ENCODE measurements at places on chromosomes 2 and 18.

DNA sequence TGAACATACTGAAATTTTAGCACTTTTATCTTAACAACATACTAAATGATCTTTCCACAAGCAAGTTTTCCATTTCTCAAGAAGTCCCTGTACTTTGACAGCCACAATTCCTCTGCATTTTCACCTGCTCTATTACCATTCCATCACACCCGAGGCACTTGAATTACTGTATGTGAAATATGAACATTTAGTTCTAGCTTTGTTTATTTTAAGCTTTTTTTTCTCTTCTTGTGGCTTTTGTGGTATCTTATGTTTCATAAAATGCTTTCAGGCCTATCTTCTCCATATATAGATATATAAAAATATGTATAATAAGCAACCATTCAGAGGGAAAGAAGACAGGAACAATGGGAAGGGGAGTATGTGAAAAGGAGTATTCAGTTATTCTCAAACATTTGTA, 693.9 kb downstream of the SATB2 start:
- no peak for DNase-seq

- no peak for DNase-seq
Observed at GRCh38 chr2:5501807-5502206, 190.4 kb upstream of the SOX11 start.

- no peak for DNase-seq
Observed at GRCh38 chr2:205024822-205025518, 479.7 kb downstream of the PARD3B start.

DNA sequence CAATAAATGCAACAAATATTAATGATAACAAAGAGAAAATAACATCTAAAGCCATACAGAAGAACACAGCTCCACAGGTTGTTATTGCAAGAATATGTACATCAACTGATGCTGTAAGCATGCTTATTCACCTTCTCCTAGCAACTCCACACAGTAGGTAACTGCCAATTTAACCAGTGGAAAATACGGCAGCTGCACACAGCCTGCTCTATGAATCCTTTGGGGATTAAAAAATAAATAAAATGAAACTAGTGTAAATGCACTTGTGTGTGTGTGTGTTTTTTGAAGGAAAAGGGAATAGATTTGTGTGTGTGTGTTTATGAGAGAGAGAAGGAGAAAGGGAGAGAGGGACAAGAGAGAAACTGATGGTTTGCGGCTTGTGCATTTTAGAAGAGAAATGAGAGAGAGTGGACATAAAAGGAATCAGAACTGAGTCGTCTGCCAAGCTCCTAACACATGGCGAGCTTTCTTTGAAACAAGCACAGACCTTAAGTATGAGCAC, 96.2 kb upstream of the PDE1A start:
- DNase-seq: no peak

DNA sequence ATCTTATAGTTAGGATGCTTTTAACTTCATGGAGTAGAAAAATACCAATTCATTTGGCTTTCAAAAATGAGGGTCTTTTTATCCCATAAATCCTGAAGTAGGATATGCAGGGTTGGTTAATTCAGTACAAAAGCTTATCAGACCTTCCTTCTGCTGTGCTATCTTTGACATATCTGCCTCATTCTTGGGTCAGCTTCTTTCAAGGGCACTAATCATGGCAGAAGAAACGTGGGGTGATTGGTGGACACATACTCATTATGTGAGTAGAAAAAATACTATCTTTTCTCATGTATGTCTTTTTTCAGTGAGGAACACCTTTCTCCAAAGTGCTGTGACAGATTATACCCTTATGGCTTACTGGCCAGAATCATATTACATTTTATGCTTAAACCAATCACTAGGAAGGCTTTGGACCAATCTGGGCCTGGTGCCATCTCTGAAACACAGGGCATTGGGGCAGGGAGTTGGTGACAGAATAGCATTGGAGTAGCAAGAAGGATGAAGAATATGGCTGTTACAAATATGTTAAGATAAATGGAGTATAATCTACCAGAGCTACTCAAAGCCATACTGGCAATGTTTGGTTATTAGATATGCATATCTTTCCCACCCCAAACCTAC, 10.1 kb downstream of the UGP2 start:
- DNase-seq: no peak

DNA sequence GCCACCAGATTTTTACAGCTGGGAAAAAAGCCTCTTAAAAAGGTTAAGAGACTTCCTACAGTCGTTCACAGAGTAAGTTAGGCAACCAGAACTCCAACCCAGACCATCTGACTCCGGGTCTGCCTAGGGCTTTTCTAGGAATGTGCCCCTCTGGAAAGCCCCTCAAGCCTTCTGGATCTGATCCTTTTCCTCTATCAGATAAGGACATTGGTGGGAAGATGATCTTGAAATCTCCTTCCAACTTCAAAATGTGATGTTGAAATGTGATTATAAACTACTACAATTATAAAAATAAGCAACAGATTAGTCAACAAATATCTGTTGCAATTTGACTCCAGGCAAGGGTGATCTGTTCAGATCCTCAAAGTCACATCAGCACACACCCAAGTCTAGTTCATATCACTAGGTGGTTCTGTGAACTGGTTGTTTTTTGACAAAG, 270.4 kb downstream of the ARHGAP15 start:
- no peak for DNase-seq

GRCh38 chr2:106065983-106066820, 127.9 kb downstream of the UXS1 start:
- DNase-seq: no peak

- DNase-seq: no peak
Observed at GRCh38 chr2:74921236-74921736, 37.2 kb upstream of the POLE4 start.

GRCh38 chr18:78427081-78427480, 552.5 kb upstream of the SALL3 start:
- no peak for DNase-seq

DNA sequence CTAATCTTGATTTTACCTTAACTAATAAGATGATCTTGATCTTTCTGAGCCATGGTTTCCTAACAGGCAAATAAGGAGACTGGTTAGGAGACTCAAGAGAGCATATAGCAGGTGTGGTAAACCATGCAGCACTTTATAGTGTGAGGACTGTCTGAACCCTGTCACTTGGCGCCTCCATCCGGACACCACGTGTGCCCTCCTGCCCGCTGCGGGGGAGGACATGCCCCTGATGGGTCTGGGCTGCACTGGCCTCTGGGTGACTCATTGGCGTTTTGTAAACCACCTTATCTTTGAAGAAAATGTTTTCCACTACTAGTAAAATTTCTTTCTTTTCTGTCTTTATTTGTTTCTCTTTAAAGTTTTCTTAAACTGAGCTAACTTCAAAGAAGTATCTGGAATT, 131.1 kb downstream of the FMNL2 start:
- DNase-seq: no peak

- DNase-seq: no peak
Observed at GRCh38 chr2:205915130-205915524, 170.8 kb downstream of the INO80D start.

DNA sequence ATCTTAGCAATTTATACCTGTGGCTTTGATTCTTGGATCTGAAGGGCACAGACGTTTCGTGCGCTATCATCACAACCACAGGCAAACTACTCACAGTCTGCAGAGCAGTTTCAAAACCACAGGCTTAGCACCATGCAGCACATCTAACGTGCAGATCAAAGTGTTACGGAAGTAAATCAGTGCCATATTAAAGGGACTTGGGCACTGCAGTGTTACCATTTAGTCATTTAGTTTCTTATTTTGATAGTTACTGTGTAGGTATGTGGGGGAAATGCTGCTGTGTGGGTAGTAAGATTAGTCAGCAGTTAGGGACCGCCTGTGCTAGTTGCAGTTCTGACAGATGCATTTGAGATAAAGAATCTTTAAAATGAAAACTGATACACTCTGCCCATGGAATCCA, 384.0 kb downstream of the NBAS start:
- DNase-seq: peak; percentile 38

- DNase-seq: no peak
Observed at GRCh38 chr2:232347369-232347768, 31.2 kb upstream of the ALPP start.

DNA sequence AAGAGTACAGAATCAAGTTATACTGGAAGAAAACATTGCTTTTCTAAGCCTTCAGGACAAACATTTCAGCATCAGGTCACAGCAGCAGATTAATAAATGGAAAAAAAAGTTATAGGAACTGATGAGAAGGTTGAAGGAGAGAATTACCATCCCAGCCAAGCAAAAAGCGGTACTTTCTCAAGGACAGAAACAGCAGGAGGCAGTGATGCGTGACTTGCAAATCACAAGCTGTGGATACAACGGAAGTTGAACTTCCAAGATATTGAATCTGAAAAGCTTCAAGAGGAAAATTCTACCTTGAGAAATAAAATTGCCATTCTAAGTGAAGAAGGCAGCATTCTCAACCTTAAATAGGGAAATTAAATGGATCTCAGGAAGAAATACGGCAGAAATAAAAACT, 18.5 kb upstream of the SERPINB12 start:
- no peak for DNase-seq

GRCh38 chr2:105038383-105039061, 653 bp downstream of the MRPS9 start:
- peak; percentile 2 for DNase-seq

GRCh38 chr2:191574232-191574631, 103.7 kb upstream of the NABP1 start:
- no peak for DNase-seq

- no peak for DNase-seq
Observed at GRCh38 chr18:6730416-6731221, 1.1 kb downstream of the ARHGAP28 start.

DNA sequence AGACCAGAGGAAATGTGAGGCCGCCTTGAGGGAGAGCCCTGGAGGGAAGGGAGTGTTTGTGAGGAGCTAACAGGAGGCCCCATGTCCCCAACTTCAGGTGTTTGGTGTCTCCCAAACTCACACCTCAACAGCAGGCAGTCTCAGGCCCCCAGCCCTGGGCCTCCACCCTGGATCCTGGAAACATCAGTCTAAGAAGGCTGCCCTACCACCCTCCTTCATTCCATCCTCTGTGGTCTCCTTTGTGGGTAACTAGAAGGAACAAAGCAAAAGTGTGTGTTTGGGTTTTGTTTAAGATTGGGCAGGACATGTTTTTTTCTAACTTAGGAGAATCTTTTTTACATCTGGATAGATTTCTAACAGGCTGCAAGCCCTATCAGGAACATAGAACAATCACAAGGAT, 404.3 kb downstream of the BCL11A start:
- DNase-seq: no peak

GRCh38 chr2:106982350-106982749, 96.4 kb upstream of the ST6GAL2 start:
- DNase-seq: no peak

- DNase-seq: no peak
Observed at GRCh38 chr2:236840215-236840614, 245.5 kb upstream of the COPS8 start.

DNA sequence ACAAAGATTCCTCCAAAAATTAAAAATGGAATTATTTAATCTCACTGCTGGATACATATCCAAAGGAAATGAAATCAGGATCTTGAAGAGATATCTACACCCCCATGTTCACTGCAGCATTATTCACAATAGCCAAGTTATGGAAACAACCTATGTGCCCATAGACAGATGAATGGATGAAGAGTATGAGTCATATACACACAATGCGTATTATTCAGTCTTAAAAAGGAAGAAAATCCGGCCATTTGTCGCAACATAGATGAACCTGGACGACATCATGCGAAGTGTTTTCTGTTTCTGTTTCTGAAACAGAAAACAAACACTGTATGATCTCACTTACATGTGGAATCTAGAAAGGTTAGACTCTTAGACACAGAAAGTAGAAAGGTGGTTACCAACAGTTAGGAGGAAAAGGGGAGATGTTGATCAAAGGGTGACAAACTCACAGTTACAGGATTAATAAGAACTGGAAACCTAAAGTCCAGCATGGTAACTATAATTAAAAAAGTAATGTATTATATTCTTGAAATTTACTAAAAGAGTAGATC, 87.8 kb upstream of the ERBB4 start:
- no peak for DNase-seq

- DNase-seq: no peak
Observed at GRCh38 chr2:209663656-209664055, 108.0 kb upstream of the UNC80 start.

DNA sequence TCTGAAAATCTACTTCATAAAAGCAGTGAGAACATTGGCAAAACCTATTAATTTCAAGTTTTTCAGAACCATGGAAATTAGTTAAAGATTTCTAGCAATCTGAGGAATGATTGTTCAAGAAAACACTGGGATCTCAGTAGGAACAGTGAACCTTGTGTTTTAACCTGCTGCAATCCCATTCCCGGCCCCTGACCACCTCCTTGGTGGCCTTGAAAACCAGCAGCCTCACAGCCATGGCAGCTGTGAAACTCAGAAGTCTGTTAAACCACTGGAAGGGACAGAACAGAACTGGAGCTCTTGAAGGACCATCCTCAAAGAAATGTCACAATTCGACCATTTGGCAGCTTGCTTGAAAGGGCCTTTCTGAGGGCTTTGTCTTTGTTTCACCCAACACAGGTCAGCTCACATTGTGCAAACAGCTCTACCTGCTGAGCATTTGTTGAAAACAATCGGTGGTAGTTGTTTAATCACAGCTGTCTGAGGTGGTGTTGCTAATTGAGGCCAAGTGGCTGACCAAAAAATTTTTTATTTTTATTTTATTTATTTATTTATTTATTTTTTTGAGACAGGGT, 25.8 kb downstream of the NEDD4L start:
- DNase-seq: no peak

- no peak for DNase-seq
Observed at GRCh38 chr18:2956056-2956455, 56.9 kb downstream of the LPIN2 start.

- no peak for DNase-seq
Observed at GRCh38 chr2:20578895-20579825, 71.7 kb downstream of the HS1BP3 start.

DNA sequence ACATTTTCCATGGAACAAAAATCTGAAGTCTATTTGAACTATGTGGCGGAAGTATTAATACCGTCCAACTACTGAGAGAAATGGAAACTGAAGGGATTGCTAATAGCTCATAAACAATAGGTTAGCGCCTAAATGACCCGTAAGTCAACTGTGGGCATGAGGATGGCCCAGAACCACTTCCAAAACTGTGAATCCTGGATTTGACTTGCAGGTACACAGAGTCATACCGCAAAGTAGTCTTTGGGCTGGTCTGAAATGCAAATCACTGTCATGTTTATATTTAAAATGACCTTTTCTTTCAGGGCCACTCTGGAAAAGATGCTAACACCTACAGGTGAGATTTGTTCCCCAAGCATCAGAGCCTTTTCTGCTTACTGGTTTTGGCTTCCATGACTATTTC, 50.6 kb downstream of the STAT4 start:
- DNase-seq: no peak
